ENCODE measurements at places on chromosomes 5 and 9.

GRCh38 chr5:132495667-132496190, 5.2 kb upstream of the IRF1 start:
- peak; percentile 86 for DNase-seq

DNA sequence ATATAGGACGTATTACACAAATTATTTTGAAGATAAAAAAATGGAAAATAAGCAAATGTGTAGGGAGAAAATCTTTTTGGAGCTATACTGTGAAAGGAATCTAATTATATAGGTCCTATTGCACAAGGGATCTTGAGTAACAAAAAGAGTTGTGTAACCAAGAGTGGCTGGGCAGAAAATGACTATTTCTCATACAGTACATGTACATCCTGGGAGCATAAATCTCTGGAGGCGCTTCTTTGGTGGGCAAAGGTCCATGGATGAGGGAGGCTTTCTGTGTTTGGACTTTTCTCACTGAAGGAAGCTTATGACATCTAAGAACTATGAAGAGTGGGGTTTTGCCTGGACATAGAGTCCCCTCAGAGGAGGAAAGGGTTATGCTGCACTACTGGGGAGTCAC, 29.8 kb downstream of the ANKS6 start:
- no peak for DNase-seq

- DNase-seq, result peak; percentile 30
These were observed 821 bp upstream of the VCP start for GRCh38 chr9:35073279-35073612.

GRCh38 chr9:93096811-93097382, 880 bp downstream of the CARD19 start:
- no peak for DNase-seq

DNA sequence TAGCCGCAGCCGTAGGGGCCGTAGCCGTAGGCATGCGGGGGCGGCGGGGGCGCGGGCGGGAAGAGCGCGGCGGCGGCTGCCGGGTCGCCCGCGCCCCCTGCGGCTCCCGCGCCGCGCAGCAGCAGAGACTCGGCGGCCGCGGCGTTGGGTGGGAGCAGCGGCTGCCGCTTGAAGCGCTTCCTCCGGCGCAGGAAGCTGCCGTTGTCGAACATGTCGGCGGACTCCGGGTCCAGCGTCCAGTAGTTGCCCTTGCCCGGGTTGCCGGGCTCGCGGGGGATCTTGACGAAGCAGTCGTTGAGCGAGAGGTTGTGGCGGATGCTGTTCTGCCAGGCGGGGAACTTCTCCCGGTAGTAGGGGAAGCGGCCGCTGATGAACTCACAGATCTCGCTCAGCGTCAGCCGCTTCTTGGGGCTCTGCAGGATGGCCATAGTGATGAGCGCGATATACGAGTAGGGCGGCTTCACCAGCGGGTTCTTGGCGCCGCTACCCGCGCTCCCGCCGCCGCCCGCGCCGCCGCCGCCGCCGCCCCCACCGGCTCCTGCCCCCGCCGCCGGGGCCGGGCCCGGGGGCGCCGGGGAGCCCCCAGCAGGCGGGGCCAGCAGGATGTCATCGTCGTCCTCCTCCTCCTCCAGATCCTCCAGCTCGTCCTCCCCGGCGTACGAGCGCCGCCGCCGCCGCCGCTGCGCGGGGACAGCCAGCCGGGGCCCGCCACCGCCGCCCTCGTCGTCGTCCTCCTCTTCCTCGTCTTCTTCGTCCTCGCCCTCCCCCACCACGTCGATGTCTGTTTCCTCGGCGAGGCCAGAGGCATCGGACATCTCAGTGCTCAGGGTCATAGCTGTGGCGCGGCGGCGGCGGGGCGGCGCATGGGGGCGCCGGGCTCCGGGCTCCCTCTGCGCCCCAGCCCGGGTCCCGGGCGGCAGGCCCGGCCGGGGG, 781 bp downstream of the FOXD1 start:
- peak; percentile 72 for DNase-seq

DNA sequence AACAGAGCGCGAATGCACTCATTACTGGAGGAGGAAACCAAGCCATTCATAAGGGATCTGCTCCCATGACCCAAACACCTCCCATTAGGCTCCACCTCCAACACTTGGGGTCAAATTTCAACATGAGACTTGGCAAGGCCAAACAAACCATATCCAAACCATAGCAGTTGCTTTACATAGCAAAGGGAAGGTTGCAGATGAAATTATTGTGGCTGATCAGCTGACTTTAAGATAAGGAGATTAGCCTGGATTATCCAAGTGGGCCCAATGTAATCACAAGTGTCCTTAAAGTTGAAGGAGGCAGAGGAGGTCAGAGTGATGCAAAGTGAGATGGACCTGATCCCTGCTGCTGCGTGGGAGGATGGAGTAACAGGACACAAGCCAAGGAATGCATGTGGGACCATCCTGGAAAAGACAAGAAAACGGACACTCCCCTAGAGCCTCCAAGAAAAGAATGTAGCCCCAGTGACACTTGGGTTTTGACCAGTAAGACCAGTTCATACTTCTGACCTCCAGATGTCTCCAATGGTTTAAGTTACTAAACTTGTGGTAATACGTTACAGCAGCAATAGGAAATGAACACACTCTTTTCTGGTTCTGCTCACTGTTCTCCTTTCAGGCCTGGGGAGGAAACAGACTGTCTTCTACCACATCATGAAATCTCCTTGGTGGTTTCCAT, 167.3 kb downstream of the GNAQ start:
- DNase-seq, result no peak

- peak; percentile 98 for DNase-seq
These were observed 41.5 kb downstream of the SH3PXD2B start for GRCh38 chr5:172412724-172413286.

DNA sequence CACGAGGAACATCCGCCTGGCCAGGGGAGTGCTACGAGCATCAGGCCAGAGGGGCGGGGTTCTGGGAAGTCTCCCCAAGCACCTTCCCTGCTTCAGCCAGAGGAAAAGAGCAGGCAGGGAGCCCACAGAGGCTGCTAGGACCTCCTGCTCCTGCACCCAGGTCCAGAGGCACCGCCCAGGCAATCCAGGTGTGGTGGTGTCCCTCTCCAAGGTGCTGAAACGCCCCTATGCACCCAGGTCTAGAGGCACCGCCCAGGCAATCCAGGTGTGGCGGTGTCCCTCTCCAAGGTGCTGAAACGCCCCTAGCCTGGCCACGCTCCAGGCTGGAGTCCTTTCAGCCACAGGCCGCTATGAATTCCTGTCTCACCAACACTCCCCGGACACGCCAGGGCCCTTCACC, 10.7 kb upstream of the UBAC1 start:
- no peak for DNase-seq

DNA sequence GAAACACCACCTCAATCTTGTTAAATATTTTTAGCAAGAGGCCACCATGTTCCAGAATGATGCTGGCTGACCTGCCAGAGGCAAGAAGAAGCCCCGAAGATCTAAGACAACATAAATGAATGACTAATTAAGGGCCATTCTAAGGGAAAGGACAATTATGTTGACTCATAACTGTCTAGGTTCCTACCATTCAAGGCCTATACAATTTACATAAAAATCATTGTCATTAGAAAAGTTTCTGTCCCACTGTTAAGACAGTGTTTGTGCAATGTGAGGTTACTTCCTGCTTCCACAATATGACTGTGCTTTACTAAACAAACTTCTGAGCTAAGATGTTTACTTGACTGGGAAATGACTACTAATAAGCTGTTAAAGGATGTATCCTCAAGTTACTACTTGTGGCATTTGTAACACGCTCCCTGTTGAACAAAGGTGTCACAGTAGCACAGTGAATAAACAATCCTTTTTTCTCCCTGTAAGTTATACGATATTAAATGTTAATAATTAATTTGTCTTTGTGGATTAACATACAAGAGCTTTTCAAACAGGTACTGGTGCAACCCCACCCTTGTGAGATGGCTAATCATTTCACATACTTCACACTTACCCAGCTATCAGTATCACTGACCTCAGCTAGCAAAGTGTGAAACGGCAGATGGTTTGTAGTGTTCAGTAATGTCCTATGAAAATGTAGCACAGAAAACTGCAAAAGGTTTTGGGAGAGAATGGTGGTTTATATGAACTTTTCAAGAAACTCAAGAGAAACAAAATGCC, 195.8 kb downstream of the EFNA5 start:
- DNase-seq, result no peak

DNA sequence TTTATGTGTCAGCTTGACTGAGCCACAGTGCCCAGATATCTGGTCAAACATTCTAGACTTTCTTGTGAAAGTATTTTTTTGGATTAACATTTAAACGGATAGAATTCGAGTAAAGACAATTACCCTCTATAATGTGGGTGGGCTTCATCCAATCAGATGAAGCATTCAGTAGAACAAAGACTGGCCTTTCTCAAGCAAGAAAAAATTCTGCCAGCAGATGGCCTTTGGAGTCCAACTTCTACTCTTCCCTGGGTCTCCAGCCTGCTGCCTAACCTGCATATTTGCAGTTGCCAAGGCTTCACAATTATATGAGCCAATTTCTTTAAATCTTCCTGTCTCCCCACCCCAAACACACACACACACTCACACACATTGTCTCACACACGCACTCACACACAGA, 86.4 kb downstream of the MED10 start:
- no peak for DNase-seq

DNA sequence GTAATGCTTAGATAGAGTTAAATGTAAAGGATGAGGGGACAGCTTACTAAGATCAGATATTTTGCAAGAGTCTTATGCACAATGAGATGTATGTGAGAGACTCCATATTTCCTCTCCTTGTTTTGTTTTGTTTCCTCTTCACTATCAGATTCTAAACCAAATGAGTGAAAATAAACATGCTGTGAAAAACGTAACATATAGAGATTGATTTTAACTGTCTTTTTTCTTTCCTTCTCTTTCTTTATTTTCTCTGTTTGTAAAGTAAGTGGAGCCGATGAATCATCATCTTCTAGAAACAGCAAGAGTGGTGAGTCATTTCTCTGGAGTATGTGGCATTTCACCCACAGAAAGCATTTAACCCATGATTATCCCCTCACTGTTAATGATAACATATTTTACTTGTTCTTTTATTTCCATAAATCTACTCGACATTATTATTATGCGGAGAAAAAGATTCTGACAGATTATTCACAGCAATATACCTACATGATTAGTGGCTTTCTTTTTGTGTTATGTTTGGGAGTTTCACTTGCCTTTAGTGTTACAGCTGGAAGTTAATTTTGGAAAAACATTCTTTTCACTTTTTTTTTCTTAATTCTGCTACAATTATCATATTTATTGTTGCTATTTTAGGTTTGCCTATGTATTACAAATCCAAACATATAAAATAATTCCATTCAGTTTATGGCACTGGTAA, 2.1 kb upstream of the ANXA1 start:
- DNase-seq, result peak; percentile 72

DNA sequence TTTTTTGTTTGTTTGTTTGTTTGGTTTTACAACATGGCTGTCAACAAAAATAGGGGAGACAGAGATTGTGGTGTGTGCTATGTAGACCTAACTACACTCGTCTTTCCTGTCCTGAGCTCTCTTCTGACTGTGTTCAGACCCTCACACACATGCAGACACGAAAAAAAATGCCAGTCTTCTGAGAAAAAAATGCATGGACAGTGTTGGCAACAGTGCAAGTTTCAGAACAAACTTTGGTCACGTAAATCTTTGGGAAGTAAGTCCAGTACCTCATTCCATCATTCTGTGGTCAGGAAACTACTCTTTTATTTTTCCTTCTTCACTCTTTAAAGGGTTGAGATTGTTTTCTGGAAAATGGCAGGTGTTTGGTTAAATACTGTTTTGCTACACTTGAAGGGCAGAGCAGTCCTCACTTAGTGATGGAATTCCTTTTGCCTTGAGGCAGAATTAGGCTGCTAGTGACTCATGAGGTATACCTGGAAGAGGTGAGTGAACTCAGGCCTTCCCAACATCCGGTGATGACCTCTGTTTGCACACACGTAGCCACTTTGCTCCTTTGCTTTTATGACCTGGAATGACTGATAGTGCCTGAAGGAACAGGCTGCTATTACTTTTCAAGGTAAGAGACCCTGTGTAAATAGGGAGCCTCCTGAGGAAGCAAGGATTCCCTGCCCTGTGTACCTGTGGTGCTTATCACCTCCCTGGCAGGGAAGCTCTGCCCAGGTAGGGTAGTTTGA, 81.6 kb upstream of the TNFAIP8 start:
- no peak for DNase-seq

- DNase-seq, result no peak
These were observed 96.6 kb downstream of the UBE2R2 start for GRCh38 chr9:33913541-33913940.

GRCh38 chr5:97165726-97166125, 17.3 kb downstream of the RIOK2 start:
- DNase-seq, result no peak

DNA sequence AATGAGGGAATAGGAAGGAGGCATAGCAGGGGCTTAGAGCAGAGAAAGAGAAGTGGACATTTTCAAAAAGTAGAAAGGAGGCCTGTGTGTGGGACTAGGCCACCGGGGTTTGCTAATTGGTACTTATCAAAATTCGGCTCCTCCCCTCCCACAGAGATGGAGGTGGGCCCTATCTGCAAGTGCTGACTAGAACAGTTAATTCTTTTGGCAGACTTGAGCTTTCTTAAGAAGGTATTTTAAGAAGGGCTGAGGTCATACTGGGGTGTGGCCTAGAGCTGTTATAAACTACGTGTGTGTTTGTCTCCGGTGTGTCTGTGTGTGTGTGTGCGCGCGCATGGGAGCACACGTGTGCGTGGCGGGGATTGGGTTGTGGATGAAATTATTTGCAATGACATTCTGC, 1086.5 kb downstream of the EFNA5 start:
- no peak for DNase-seq

DNA sequence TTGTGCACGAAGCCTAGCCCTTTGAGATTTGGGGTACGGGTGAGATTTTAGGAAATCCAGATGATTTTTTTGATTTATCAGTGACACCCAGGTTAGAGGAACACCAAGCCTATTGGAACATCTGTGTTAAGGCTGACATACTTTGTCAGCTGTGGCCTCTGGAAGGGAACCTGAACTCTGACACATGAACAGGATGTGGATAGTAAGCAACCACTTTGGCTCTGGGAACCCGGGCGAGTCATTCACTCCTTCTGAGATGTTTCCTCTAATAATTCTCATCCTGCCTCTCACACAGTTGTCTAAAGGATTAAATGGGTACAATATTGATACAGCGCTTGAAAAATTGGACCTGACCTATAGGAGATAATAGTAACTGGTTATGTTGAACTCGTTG, 67.8 kb downstream of the FGF1 start:
- peak; percentile 90 for DNase-seq

- DNase-seq, result no peak
These were observed 87.2 kb downstream of the LMNB1 start for GRCh38 chr5:126864042-126864688.

DNA sequence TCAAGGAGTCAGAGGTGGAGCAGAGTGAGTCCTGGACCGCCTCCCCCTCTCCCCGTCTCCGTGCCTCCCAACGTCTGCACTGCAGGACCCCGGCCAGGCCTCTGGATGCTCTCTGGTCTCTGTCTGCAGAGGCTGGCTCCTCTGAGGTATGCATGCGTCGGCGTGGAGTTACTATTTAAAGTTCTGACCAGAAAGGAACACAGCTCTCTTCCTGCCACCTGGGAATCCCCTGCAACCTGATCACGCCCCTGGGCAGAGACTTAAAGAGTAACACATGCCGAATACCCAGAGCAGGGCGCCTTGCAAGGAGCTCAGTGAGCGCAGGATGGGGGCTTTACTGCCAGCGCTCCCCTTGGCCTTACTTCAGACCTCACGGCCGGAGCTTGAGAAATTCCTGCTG, 16.0 kb downstream of the ANXA6 start:
- peak; percentile 38 for DNase-seq
